ENCODE measurements at places on chromosomes 7 and 10.

- DNase-seq: no peak
Measured at GRCh38 chr7:44366986-44367385, 41.6 kb upstream of the CAMK2B start.

DNA sequence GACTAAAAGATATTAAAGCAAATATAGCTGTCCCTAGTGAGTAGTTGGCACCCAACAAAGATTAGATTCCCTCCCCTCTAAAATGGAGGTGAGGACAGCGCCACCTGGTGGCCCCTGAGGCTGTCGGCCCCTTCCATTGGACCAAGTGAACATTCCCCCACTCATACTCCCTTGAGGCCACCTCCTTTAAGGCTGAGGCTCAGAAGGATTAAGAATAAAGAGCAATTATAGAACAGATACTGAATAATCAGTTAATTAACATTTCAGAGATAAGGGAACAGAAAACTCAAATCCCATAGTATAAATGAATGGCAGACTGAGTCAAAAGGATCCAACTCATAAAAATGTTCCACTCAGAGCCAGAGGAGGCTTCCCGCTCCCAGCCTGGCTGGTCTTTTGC lies 130.4 kb upstream of the GHITM start:
- no peak for DNase-seq

GRCh38 chr10:97456034-97456685 lies 10.2 kb downstream of the ZDHHC16 start:
- DNase-seq: no peak

DNA sequence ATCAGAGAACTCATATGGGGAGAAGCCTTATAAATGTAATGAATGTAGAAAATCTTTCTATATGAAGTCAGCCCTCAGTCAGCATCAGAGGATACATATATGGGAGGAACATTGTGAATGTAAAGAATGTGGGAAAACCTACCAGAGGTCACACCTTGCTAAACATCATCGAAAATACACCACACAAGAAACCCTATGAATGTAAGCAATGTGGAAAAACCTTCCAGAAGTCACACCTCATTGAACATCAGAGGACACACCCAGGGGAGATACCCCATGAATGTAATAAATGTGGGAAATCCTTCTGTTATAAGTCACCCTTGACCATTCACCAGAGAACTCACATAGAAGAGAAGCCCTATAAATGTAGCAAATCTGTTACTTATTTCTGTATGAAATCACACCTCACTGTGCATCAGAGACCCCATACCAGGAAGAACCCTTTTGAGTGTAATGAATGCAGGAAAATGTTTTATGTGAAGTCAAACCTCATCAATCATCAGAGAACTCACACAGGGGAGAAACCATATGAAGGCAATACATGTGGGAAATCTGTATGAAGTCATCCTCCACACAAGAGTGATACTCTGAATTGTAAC lies 30.8 kb downstream of the ZNF12 start:
- no peak for DNase-seq

DNA sequence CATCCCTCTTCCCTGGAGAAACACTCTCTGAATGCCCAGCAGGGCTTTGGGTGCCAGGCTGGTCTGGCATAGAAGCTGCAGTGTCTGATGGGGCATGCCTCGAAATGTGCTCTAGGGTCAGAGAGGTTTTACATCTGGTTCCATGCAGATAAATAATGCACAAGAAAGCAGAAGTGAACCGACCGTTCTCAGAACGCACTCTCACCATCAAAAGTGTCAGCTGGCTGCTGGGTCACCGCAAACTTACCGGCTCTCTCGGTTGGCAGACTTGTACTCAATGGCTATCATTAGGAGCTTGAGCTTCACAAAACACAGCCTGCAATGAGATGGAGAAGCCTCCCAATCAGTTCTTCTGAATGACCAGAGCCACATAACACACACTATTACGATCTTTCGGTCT lies 610.0 kb downstream of the KCNMA1 start:
- no peak for DNase-seq

- no peak for DNase-seq
Measured at GRCh38 chr7:37420946-37421695, 27.5 kb downstream of the ELMO1 start.

DNA sequence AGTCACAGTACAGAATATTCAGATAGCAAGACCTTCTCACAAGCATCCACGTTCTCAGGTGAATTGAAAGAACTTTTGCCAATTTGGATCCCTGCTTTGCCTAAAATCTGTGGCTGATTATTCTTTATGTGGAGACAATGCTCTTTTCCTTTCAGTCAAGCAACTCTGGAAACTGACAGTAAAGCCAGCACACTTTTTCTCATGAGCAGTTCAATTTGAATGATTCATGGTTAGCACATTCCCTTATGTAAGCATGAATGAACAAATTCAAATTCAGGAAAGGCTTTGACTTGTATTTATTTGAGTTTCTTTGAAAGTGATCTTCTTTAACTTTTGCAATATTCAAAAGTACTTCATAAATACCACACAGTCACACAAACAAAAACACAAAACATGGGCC lies 57.6 kb downstream of the MEOX2 start:
- no peak for DNase-seq

DNA sequence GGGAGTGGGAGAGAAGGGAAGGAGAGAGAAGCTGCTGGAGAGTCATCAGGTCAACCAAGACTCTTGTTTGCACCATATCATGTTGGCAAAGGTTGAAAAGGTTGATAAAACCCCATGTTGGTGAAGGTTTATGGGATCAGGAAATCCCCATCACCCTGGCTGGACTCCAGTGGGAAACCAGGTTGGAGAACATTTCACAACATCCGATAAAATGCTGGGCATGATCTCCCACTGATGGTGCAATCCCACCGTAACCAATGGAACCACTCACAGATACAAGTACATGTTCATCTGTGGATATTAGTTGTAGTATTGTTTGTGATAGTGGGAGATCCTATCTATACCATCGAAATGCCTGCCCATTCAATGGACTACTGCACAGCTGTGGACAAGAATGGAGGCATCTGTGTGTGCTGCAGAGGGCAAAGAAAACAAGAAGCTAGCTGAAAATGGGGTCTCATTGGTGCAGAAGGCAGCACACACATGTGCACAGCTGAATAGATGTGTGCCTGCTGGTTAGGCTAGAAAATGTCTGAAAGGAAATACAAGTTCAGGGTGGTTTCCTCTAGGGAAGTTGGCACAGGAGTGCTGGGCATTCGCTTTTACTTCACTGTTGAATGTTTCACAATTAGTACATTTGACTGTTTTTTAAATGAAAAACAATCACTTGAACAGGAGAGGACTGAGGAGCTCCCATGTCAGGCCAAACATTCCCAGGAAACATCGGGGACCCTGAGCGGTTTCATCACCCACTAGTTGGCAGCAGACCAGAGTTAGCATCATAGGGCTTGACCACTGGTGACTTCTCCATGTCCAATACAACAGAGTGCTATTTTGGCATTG lies 80.4 kb upstream of the MGMT start:
- DNase-seq: no peak

DNA sequence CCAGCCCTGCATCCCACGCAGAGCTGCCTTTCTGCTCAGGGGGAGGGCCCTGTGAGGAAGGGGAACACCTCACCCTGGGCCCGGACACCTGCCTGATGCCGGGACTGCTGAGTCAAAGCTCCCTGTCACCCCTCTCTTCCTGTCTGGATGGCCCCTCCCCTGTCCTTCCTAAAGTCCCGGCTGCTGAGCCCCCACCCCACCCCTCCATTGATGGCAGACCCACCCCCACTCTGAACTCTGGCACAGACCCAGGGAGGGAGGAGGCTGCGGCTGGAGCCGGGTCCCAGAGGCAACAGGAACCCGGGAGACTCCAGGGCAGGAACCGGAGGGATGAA lies 78.7 kb downstream of the ELFN1 start:
- DNase-seq: no peak

DNA sequence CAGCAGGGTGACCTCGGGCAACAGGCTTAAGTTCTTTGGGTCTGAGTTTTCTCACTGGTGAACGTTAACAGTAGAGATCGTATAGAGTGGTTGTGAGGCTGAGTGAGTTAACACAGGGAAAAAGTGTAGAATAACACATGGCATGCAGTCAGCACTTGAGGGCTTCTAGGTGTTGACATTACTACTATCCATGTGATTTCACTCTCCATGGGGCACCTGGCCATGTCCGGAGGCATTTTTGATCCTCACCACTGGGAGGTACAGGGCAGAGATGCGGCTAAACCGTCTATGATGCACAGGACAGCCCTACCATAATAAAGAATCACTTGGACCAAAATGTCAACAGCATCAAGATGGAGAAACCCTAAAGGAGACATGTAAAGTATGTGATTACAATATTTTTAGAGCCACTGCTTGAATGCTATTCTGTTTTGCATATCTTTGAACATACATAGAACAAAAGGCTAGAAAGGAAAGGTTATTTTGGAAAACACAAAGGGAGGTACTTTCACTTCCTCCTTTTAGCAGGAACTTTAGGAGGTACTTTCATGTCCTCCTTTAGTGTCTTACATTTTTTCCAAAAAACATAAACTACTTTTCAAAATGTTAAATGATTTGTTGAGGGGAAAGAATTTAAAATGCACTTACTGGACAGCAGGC lies 44.3 kb downstream of the NOD1 start:
- no peak for DNase-seq

GRCh38 chr10:72333112-72334015 lies 21.4 kb downstream of the DNAJB12 start:
- no peak for DNase-seq

GRCh38 chr7:40239755-40240303 lies 105.0 kb downstream of the SUGCT start:
- DNase-seq: no peak
